ENCODE measurements at places on chromosomes 2 and 18.

DNA sequence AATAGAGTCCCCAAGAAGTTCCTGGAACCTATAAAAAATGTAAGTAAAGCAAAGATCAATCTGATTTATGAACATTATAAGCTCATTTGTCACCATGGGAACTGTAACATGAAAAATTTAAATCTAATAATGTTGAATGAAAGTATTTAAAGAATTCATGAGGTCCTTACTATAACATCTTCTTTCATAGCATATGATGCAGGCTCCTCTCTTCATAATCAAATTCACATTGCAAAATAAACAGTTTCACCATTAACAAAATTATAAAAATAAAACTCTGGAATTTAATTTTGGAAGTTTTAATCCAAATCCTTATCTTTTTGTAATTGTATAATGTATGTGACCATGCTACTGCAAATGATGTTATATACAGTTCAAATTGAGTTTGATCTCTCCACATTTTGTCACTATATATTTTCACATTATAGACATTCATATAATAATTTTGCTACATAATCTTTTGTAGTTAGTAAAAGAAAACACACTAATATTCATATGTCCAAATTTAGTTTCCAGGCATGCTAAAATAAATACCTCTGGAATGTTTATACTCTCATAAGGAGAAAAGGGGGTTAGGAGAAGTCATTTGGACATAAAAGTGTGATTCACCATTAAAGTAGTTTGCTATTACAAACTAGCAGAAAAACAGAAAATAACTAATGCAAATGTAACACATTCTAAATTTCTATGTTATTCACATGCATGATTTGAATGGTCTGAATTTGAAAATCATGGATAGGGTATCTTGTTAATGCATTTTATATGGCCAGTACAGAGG is 954.1 kb downstream of the DSC3 start:
- no peak for DNase-seq

- no peak for DNase-seq
Observed at GRCh38 chr18:25237571-25238267, 114.2 kb downstream of the ZNF521 start.

GRCh38 chr2:45962177-45962921 is 310.9 kb downstream of the PRKCE start:
- no peak for DNase-seq

GRCh38 chr2:40273734-40274182 is 178.1 kb downstream of the SLC8A1 start:
- no peak for DNase-seq

DNA sequence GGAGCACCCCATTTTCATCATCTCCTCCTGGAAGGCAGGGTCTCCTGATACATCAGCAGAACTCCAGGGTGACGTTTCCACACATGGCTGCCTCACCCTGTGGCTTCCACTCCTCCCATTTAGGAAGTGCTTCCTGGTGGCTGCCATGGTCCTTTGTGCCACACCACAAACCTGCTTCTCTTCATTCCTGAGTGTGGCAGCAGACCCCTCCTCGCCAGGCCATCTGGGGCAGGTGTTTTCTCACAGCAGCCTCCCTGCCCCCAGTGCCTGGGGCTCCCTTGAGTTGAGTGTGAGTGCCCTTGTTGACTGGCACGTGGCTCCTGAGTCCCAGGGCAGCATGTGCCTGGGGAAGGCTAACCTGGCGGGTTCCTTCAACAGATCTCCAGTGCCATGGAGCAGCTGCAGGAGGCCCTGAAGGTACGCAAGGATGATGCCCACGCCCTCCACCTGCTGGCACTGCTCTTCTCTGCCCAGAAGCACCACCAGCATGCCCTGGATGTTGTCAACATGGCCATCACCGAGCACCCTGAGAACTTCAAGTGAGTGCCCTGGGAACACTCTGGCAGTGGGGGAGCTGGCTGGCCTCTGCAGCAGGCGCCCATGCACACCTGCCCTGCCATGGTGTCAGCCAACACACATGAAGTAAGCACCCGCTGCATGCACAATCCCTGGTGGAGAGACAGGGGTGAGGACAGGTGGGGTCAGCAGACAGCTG is 113.4 kb upstream of the MCFD2 start:
- DNase-seq, result no peak

DNA sequence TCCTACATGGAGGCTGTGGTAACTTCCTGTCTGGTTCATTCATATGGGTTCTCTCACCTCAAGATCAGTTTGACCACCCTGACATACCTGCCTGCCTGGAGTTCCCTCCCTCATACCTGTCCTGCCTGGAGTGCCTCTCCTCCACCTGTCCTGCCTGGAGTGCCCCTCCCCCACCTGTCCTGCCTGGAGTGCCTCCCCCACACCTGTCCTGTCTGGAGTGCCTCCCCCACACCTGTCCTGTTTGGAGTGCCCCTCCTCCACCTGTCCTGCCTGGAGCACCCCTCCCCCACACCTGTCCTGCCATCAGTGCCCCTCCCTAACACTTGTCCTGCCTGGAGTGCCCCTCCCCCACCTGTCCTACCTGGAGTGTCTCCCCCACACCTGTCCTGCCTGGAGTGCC is 461.9 kb downstream of the PTPRM start:
- no peak for DNase-seq

GRCh38 chr2:64017811-64018700 is 1.2 kb downstream of the VPS54 start:
- DNase-seq, result no peak

DNA sequence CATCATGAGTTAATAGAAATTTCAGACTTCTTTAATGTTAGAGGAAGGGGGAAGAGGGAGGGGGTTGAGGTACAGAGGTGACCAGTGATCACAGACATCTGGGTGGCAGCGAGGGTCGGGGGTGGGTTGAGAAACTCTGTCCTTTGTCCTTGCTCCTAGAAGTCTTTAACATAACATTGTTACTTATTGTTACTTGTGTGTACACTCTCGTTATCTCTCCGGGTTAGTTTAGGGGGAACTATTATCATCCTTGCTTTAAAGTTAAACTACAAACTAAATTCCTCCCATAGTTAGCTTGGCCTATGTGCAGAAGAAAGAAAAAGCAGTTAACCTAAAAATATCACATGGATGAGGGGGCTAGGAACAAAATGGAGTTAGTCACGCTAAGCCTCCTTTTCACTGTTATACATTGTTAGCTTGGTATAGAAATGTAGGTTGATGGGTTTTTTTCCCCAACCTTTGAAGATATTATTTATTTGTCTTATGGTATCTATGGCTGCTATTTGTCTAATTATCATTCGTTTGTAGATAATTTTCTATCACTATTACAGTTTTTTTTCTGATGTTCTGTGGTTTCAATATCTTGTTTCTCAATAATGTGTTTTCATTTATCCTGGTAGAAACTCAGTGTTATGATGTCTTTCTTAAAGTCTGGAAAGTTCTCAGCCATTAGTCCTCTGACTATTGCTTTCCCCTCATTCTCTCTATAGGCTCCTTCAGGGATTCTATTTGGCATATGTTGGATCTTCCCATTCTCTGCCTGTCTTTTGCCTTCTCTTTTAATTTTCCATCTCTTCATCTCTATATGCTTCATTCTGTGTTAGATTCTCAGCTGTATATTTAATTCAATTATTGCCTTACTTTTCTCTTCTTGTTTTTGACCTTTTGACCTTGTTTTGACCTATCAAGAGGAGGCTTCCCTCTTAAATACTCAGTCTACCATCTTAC is 13.2 kb upstream of the B4GALT6 start:
- no peak for DNase-seq

DNA sequence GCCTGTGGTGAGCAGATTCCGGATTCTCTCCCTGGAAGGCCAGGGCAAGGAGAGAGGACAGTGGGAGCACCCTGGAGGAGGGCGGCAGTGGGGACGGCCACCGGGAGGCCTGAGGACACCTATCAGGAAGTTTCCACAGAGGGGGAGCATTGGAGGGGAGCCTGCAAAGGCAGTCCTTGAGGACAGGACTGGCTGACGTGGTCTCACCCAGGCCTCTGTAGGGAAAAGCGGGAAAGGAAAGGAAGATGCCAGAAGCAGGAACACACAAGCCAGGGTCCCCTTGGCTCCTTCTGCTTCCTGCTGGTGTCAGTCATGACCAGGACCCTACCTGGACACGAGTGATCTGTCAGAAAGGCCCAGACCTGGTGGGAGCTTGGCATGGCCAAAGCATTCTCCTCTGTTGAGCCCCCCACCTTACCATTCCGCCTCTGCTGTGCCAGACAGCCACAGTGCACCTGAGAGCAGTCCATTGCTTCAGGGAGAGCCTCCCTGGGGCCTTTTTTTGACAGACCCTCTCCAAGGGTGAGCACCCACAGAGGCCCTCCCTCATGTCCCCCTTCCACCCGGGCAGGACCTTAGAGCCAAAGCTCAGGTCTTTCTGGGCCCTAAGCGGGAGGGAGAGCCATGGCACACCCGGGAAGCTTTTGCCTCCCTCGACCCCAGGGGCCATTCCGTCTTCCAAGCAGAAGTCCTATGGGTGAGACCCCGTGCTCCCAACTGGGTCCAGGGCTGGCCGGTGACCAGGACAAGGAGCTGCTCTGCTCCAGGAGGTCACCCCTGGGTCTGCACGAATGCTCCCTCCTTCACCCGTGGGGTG is 333.1 kb downstream of the DYSF start:
- DNase-seq, result no peak

DNA sequence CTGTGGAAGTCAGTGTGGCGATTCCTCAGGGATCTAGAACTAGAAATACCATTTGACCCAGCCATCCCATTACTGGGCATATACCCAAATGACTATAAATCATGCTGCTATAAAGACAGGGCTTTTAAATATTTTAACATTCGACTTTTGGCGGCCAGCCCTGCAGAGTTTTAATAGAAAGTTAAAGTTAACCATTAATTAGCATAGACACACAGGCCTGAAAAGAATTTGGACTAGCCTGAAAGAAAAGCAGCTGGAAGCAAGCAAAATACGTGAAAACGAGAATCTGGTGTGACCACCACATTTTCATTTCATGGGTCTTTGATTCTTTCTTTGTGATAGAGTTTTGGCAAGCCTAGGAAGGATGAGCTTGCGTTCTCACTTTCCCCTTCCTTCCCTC is 184.0 kb downstream of the SCG2 start:
- no peak for DNase-seq

DNA sequence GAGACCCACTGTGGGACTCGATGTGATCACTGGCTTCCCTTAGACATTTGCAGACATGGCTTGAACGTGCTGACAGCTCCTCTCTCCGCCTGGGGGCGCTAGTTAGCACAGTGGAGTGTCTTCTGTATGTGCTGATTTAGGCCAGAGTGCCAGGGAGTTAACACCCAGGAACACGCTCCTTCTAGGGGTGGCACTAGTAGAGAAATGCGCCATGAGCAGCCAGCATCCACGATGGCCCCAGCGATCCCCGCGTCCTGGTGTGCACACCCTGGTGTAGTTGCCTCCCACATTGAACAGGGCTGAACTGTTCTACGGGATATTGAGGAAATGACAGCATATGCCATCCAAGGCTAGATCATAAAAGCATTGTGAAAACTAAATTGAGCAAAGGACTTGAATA is 11.4 kb upstream of the NMUR1 start:
- no peak for DNase-seq

GRCh38 chr2:240670402-240670801 is 12.3 kb downstream of the AQP12B start:
- DNase-seq, result no peak

DNA sequence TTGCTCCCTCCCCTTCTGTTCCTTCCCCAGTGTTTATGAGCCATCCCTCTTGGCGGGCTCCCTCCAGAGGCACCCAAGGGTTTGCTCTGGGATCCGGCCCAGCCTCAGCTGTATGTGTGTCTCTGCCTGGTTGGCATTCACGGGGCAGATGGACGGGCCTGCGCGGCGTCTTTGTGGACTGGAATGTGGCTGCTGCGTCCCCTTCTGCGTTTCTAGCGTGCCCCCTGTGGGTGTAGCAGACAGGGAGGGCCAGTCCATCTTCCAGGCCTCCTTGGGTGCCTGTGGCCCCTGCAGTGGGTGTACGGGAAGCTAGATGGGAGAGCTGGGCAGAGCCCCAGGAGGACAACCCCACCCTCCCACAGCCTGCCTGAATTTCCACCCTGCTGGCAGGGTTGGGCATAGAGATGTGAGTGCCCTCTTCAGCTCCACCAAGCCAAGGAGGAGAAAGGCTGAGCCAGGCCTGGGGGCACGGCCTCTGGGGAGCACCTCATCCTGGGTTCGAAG is 15.7 kb downstream of the GPC1 start:
- DNase-seq, result no peak

DNA sequence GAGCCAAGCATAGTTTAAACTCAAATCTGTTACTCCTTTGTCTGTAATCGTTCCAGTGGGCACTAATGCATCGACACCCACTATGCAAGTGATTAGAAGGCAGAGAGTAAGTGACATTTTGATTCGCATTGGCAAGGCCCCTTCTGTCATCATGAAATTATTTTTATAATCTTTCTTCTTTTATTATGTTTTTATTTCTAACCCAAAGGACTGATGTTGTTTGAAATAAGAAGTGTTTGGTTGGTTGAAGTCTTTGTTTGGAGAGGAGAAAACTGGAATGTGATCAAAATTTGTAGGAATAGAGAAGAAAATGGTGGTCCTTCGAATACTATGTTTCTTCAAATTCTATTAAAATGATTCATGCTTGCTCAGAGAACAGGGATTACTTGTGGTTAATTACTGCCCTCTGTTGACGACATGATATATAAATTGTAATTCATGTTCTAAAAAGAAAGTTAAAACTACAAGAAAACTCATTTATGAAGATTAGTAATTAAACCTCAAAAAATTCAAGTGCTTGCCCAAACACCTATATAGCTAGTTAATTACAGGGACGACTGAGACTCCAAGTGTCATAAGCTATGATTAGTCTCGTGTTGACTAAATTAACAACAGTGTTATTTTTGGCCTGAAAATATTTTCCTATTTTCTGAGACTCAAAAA is 26.4 kb upstream of the TFPI start:
- DNase-seq, result no peak

DNA sequence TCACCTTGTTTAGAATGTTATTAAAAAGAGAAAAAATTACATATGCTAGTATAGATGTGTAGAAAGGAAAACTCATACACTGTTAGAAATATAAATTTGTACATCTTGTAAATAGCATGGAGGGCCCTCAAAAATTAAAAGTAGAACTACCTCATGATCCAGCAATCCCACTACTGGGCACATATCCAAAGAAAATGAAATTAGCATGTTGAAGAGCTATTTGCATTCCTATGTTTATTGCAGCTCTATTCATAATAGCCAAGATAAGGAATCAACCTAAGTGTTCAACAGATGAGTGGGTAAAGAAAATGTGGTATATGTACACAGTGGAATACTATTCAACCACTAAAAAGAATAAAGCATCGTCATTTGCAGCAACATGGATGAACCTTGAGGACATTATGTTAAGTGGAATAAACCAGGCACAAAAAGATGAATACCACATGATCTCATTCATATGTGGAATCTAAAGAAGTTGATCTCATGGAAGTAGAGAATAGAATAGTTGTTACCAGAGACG is 251.5 kb upstream of the THUMPD2 start:
- no peak for DNase-seq

DNA sequence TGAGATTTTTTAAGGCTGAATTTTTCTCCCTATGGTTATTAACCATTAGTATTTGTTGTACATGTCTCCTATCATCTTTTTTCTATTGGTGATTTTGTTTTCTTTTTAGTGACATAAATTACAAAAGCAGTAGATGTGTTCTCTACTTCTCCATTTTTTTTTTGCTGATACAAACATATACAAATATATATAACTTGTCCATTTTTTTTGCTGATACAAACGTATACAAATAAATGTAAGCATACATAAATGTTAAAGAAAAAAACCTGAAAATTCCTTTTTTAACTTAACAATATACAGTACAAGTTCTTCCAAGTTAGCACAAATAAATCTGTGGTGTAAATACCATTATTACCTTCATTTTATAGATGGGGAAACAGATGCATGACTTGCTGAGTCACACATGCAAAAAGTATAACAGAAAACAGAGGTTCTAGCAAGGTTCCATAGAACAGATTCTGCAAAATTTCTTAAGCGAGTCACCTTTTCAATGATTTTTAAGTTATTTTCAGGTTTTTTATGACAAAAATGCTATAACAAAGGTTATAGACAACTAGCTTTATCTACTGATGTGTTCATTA is 2.1 kb downstream of the MSGN1 start:
- DNase-seq, result no peak
